Ammon's horn (tissue), 1 donor: ENCODE measurements at places on chromosomes 1 and 21.

DNA sequence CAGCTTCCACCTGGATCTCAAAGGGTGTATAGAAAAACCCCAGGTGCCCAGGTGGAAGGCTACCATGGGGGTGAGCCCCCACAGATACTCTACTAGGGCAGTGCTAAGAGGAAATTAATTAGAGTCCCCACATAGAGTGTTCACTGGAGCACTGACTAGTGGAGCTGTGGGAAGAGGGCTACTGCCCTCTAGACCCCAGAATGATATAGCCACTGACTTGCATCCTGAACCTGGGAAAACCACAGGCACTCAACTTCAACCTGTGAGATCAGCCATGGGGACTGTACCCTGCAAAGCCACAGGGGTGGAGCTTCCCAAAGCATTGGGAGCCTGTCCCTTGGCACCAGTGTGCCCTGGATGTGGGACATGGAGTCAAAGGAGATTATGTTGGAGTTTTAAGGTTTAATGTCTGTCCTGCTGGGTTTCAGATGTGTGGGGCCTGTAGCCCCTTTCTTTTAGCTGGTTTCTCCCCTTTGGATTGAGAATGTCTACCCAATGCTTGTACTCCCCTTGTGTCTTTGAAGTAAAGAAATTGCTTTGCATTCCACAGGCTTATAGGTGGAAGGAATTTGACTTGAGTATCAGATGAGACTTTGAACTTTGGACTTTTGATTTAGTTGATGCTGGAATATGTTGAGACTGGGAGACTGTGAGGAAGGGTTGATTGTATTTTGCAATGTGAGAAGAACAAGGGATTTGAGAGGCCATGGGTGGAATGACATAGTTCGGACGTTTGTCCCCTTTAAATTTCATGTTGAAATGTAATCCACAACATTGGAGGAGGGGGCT, 31.8 kb upstream of the CDC14A start:
- DNase-seq: no peak

- DNase-seq: no peak
Measured at GRCh38 chr1:223017291-223017690, 125.8 kb downstream of the TLR5 start.

DNA sequence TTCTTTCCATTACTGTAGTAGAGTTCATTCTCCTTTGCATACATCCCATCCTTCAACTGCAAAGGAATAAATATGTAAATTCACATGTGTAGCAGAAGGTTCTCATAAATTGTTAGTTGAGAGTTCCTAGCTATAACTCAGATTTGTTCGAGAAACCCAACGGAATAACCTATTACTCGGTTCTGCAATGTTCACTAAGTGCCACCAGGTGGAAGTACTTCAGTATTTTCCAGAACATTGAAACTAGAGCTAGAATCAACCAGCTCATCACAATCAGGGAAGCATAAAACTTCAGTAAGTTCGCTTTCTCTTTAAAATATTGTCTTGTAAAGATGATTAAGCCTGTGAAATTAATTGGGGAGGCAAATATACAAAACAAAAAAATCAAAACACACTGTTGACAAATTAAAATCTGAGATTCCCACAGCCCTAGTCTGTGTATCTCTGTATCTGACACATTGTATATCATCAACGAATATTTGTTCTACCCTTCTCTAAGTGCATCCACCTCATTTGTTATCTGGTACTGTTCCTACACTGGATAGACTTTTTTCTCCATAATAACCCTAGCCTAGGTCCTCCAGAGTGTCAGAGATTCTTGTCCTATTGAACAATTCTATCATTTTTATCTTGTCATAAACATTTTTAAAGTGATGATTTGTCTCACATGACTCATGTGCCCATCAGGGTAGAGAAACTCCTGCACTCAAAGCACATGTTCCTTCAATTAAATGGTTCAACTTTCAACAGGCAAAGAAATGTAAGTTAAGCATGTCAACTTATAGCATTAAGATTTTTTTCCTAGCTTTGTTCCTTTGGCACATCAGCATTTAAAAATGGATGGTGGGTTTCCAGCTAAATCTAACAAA, 31.9 kb downstream of the MROH9 start:
- DNase-seq: peak; percentile 51

- no peak for DNase-seq
Measured at GRCh38 chr1:243926803-243927245, 76.8 kb upstream of the AKT3 start.

GRCh38 chr1:155499953-155500639, 62.5 kb downstream of the ASH1L start:
- no peak for DNase-seq

DNA sequence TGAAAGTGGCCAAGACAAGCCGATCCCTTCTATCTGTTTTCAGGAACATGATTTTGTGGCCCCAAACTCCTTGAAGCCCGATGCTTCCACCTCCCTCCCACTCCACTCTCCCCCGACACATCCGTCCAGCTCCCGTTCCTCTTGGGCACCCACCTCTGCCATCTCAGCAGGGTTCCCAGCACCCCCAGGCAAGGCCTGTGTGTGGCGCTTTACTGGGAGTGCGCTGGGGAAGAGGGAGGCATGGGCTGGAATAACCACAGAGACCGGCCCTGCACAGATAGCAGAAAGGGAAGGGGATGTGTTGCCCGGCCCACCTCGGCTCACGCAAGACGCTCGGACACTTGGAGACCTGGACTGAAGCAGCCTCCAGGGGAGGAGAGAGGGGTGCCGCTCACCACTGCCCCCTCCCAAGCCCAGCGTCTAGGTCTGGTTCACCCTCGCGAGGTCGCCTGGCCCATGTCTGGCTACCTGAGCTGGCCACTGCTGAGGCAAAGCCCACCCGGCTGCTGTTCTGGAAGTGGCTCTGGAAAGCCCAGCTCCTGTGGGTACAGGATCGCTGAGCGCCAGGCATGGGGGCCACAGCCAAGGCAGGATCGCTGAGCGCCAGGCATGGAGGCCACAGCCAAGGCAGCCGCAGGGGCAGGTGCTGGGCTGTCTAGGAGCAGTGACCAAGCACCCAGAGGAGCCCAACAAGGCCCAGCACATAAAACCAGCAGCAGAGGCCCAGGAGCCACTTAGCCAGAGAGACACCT, 23.8 kb upstream of the COL18A1 start:
- DNase-seq: no peak

DNA sequence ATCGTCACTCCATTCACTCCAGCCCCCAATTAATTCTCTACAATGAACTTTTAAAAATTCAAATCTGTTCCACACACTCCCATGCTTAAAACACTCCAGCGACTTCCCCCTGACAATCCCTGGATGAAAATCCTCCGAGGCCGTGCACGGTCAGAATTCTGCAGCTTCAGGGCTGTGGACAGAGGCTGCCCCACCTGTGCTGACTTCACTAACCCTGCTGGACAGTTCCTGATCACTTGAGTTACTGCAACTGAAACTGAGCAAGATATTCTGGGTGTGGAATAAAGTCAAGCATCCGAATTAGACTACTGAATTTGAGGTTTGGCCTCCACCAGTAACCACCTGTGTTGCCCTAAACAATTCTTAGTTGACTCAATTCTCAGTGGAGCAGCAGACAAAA, 1.0 kb upstream of the JAK1 start:
- no peak for DNase-seq

- peak; percentile 41 for DNase-seq
Measured at GRCh38 chr1:201254625-201255478, 28.5 kb upstream of the PKP1 start.

GRCh38 chr1:64268653-64269557, 65.5 kb downstream of the UBE2U start:
- peak; percentile 90 for DNase-seq

- no peak for DNase-seq
Measured at GRCh38 chr1:54989968-54990810, 8.5 kb upstream of the BSND start.

- DNase-seq: no peak
Measured at GRCh38 chr1:246677842-246678241, 46.4 kb upstream of the SCCPDH start.

DNA sequence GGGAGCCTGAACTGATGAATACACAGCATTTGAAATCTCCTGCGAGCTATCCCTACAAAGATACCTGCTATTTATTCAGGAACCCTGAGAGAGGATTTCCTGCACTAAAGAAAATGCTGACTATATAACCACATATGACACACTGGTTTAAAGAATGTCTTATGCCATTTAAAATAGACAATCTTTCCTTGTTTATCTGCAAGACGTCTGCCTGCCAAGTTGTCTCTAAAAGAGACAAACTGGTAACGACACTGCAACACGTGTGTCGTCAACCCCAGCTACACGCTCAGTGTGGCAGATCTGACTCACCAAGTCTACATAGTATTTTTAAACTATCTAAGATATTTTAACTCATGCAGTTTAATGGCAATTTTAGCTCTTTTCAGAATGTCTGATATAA, 42.7 kb downstream of the APP start:
- DNase-seq: peak; percentile 70

DNA sequence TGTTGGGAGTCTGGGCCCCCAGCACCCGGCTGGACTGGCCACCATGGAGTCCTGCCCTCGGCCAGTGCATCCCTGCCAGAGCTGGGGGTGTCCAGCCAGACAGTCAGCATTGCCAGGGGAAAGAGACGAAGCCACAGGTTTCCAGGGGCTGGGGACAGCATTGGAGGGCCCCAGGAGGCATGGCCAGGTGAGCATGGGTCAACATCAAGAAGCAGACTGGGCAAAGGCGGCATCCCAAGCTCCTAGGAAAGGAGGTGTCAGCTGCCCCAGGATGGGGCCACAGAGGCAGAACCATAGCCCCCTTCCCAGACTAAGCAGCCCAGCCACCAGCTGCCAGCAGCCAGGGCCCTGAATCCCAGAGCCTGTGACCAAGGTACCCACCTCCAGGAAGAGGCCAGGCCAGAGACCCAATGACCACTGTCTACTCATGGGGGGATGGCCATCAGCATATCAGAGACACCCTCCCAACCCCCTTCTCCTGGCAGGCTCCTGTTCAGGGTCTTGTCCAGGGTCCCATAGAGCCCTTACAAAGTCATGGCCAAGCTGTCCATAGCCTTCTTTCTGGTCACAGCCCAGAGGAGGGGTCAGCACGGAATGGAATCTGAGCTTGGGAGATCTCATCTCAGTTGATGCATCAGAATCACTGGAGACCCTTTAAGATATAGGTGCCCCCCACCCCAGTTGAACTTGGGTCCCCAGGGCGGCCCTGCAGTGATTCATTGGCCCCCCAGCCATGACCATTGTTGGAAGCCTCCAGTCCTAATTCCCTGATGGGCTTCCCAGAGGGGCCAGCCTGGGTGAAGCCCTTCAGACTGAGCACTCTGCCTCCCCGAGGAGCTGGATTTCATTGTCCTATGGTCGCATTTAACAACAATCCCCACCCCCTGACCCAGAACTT, 32.5 kb downstream of the WNT3A start:
- DNase-seq: no peak

GRCh38 chr1:19772053-19772452, 27.7 kb downstream of the TMCO4 start:
- DNase-seq: peak; percentile 18

DNA sequence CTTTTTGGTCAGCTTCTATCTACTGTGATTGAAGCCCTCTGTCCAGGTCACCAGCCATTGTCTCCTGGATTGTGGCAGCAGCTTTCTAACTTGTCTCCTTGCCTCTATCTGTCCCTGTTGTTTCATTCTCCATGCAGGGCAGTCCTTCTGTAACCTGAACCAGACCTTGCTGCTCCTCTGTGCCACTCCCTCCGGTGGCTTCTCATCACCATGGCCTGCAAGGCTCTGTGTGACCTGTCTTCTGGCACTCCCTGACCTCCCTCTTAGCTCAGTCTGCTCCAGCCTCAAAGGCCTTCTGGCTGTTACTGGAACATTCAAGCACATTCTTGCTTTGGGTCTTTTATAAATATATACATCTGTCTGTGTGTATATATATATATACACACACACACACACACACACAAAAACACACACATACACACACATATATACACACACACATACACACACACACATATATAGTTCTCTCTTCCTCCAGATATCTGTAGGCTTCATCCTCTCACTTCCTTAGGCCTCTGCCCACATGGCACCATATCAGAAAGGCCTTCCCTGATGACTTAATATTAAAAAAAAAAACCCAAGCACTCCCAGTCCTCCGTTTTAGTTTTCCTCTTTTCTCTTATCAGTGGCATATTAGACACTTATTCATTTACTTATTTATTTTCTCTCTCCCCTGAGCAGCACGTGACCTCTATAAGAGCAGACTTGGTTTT, 21.2 kb upstream of the JUN start:
- DNase-seq: no peak

DNA sequence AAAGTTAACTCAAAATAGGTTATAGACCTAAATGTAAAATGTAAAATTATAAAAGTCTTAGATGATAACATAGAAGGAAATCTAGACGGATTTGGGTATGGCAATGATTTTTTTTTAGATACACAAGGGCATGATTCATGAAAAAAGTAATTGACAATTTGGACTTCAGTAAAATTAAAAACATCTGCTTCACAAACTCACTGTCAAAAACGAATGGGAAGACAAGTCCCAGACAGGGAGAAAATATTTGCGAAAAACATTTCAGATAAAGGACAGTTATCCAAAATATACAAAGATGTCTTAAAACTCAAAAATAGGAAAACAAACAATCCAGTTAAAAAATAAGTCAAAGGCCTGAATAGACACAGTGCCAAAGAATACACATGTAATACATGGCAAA, 9.7 kb upstream of the PTGS2 start:
- DNase-seq: no peak

GRCh38 chr21:17821121-17821520, 2.0 kb upstream of the C21orf91 start:
- DNase-seq: no peak

DNA sequence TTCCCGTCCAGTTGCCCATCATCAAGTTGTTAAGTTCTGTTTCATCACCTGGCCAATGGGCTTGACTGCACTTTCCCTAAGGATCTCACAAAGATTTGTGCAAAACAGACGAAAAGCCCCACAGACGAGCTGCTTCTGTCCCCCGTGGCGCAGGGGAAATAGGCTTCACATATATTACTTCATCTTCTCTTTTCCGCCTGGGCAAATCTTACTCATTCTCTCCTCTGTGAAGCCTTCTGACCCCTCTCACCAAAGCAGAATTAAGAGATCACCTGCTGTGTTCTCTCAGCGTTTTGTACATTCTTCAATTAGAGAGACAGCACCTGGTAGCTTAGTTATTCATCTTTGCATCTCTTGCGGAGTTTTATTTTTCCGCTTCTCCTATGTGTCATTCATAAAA, 129.8 kb downstream of the IGSF21 start:
- no peak for DNase-seq

DNA sequence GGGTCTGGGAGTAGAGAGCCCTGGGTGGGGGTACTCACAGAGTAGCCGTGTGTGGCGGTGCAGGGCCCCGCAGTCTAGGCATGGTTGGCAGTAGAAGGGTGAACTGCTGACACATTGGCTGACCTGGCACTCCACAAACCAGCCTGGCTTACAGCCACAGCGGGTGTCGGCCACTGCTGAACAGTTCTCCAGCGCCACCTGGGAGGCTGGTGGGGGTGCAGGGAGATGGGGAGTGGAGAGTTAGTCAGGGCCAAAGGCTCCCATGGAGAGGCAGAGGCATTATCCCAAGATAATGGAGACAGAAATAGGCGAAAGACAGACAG, 1.5 kb downstream of the TNFRSF25 start:
- no peak for DNase-seq

GRCh38 chr1:151547119-151547899, 7.2 kb downstream of the TUFT1 start:
- no peak for DNase-seq
